LoVo (cell line): ENCODE measurements at places on chromosomes 7 and 10.

- no peak for DNase-seq
Observed at GRCh38 chr7:139718859-139719258, 58.9 kb downstream of the HIPK2 start.

GRCh38 chr10:132062116-132062515 lies 3.6 kb upstream of the JAKMIP3 start:
- no peak for DNase-seq

DNA sequence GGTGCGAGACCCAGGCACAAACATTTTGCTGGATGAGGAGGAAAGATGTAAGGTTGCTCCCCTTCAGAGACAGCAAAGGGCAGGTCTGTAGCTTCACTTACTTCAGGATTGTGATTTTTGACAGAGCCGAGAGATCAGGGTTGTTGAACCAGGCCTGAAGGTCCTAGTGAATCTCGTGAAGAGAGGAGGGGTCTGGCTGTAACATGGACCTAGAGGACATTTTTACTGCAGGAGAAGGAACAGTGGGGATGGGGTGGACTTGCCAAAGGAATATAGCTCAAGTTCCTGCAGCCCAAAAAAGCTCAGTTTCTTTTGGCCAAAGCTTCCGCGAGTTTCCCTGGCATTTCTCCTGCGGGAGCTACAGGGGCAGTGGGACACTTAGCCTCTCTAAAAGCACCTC lies 976 bp upstream of the EGFR start:
- no peak for DNase-seq

- no peak for DNase-seq
Observed at GRCh38 chr10:96772196-96772595, 51.9 kb upstream of the PIK3AP1 start.

- no peak for DNase-seq
Observed at GRCh38 chr7:46756256-46756655, 825.7 kb downstream of the TNS3 start.

DNA sequence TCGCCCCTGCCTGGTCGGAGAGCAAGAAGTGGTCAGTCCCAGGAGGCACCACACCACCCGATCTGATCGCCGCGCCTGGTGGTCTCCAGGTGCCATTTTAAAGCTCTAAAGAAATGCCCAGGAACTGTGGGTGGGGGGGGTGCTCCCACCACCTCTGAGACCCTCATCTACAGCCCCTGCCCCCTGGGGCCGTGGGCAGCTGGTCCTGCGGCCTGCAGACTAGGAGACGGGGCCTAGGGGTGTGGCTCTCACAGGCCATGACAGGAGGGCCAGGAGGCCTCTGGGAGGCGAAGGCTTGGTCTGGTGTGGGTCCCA lies 55.8 kb upstream of the TNRC18 start:
- no peak for DNase-seq

GRCh38 chr7:129122751-129123509 lies 21.6 kb upstream of the TSPAN33 start:
- no peak for DNase-seq

GRCh38 chr10:50044941-50045664 lies 22.7 kb upstream of the WASHC2A start:
- DNase-seq = no peak

DNA sequence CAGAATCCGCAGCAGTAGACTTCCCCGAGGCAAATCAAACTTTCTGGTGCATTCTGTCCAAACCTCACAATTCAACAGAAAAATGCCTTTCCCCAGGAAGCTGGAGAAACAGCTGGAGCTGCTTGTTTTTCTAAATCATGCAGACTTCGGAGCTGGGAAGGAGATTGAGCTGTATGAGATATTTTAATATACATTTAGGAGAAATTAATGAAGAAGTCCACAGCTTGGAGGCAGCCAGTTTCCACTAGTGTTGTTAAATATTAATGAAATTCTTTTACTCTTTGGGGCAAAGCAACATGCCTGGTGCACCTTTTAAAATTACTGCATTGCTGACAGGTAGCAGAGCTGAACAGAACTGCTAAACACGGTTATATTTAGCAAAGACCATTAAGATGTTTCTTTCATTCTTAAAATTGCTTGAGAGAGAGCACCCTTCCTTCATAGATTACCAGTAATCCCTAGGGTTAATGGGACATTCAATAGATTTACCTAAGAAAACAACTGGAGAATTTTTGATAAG lies 566.4 kb downstream of the SORCS3 start:
- DNase-seq = no peak

DNA sequence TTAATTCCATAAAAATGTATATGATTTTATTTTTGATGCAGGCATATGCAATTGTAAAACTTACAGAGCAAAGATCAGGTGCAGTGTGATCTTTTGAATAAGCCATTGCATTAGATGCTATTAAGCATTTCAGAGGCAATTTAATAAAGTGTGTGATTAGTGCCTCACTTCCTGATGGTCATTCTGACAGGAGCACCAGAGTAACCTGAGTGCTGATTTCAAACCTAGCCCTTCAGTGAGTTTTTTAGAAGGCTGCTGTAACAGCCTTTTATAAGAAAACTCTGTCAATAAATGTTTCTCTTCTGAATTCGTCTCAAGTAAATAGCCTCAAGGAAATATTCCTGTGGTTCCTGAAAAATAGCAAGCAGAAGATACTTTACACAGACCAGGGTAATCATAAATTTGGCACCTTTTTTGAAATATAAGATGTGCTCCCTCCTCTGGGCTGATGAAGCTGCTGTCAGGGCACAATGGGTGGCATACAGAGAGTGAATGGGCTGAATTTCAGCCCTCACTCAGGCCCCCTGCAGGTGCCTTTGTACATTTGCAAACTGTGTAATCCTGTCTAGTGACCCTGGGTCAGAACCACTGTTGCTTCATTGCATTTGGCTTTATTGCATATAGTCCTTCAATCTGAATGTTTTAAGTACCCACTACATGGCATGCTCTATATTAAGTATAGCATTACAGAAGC lies 193.7 kb upstream of the CSTF2T start:
- DNase-seq = peak; percentile 6

DNA sequence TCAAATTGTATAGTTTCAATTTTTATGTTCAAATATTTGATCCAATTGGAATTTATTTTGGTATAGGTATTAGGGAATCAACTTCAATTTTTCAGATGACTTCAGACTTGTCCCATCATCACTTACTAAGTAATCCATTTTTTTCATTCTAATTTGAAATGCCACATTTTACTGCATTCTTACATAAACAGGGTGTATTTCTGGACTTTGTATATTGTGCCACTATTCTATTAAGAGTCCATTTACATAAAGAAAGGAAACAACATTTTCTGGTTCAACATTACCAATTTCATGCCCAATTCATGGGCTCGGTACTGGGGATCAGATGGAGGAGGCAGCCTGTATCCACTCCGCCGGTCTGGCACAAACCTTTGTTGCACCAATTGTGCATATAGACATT lies 15.8 kb downstream of the ECD start:
- DNase-seq = no peak

GRCh38 chr10:99370993-99371392 lies 41.8 kb downstream of the CNNM1 start:
- no peak for DNase-seq

DNA sequence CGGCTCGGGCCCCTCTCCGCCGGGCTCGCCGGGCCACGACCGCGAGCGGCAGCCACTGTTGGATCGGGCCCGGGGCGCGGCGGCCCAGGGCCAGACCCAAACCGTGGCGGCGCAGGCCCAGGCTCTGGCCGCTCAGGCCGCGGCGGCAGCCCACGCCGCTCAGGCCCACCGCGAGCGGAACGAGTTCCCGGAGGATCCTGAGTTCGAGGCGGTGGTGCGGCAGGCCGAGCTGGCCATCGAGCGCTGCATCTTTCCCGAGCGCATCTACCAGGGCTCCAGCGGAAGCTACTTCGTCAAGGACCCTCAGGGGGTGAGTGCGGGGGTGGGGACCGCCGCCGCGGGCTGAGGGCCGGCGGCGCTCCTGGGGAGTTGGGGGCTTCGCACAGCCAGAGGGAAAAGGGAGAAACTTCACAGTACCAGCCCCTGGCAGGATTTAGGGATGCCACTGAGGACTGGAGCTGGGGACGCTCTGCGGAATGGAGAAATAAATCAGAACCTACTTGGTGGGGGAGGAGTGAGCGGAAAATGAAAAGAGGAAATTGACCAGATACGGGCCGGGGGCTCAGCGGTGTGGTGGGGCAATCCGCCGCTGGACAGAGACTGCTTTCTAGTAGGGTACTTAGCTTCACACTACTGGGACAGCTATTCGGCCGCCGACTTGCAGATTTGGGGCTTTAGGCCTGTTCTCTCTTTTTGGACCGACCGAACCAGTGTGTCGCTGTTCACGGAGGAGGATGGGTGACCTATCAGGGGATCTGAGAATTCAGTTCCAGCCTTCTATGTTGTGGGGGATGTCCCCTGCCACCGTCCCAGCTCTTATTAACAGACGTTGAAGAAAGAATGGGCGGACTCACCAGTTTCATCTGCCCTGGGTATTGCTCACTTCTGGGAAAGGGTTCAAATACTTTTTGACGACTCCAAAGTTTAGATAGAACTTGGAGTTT lies 669 bp downstream of the PI4K2A start:
- no peak for DNase-seq

DNA sequence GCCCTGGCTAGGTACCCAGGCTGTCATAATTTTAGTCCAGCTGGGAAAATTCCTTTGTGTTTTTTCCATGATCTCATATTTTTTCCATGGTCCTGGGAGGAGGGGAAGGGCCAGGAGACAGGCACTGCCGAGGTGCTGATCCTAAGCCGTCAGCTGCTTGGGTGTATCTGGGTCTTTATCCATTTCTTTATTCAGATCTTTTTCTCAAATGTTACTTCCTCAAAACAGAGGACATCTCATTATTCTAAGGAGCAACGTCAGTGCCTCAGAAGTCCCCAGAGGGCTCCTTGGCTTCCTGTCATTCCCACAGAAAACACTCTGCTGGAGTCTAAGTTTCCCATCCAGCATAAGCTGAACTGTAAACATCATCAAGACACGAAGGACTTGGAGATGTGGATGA lies 2.8 kb upstream of the OR6V1 start:
- DNase-seq = no peak

- DNase-seq = peak; percentile 58
Observed at GRCh38 chr10:103491729-103492364, 1.7 kb upstream of the NEURL1 start.

GRCh38 chr7:142762104-142762503 lies 8.7 kb upstream of the PRSS2 start:
- no peak for DNase-seq

GRCh38 chr10:58885146-58885545 lies 291.3 kb upstream of the PHYHIPL start:
- DNase-seq = no peak

DNA sequence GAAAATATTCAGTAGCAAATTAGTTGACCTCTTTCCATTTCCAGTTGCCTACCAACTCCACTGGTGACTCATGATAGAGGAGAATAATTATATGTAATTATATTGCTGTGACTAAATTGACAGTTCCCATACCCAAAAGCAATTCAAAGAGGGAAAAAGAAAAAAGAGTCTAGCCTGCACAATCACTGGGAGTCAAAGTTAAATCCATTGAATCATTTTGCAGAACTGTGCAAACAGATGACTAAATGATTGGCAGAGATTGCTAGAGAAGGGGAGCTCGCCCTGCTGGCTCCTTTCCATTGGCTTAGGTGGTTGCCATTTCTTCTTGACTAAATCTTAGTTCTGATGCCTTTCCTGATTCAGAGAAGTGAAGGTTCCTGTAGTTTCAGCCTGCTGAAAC lies 1228.6 kb upstream of the SORCS1 start:
- DNase-seq = no peak

- peak; percentile 61 for DNase-seq
Observed at GRCh38 chr7:55129541-55130394, 111.0 kb downstream of the EGFR start.

GRCh38 chr7:44395067-44395466 lies 69.7 kb upstream of the CAMK2B start:
- DNase-seq = no peak

DNA sequence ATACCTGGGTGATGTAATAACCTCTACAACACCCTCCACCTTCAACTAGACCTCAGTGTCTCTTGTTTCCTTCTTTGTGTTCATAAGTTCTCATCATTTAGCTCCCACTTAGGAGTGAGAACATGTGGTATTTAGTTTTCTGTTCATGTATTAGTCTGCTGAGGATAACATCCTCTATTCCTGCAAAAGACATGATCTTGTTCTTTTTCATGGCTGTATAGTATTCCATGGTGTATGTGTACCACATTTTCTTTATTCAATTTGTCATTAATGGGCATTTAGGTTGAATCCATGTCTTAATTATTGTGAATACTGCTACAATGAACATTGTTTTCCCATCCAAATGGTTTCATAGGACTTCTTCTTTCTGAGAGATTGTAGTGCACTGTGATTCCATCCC lies 135.7 kb downstream of the MBL2 start:
- no peak for DNase-seq

GRCh38 chr7:116277070-116277469 lies 66.7 kb downstream of the TES start:
- DNase-seq = no peak

DNA sequence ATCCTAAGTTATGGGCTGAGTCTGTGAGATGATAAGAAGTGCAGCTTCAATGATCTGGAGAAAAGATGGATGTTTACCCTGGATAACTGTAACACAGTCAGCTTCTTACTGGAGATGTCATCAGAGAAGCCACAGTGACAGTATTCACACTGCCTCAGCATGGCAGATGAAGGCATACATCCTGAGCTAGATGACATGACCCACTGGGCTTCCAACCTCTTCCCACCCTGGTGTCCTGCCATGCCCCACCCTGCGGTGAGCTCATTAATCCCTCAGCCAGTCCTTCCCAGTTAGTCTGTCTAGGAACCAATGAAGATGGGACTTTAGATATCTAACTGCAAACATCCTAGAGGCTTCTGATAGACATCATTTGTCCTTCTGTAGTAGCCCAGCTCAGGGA lies 213.8 kb downstream of the TAX1BP1 start:
- DNase-seq = no peak

DNA sequence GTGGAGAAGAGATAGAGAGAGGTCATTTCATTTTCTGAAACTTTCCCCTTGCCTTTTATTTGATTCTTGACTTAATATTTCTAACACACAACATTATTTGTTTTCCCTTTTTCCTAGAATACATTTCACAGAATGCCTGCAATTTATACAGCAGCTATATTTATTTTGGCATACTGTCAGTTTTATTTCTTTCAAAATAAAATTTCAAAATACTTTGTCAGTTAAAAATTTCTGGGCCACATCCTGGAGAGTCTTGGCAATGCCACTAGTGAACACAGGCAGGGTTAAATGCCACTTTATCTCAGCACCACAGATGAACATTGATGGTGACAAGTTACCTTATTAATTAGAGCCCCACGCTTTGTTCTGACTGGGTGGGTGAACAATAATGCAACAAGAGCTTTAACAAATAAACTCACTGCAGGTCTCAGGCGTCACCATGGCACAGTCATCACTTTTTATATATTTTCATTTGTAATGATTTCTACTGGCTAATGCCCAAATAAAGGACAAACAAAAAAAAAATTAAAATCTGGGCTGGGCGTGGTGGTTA lies 494.0 kb downstream of the KIF20B start:
- DNase-seq = no peak
